ENCODE measurements at places on chromosomes 13 and 19. TPM values are rescaled to one million over a fixed set of nuclear protein-coding genes. Genes with fewer than 3 reads are reported as not detected.

The KLHL1 gene
- not detected for total RNA-seq

GRCh38 chr19:589693-590395, at the start of gene HCN2:
TSS of gene HCN2 (plus strand) at chr19:589881. CDS start at chr19:589946, 65 bp downstream.
- DNase-seq, result no peak

GRCh38 chr19:31963746-31964145, 381.7 kb upstream of the ZNF507 start:
- no peak for DNase-seq

- peak; percentile 33 for DNase-seq
Measured at GRCh38 chr13:49731766-49732165, 40.5 kb upstream of the EBPL start.

The RAVER1 gene
- 34.9 TPM for total RNA-seq

- peak; percentile 28 for DNase-seq
Measured at GRCh38 chr13:30107521-30108136, 199.7 kb downstream of the KATNAL1 start.

DNA sequence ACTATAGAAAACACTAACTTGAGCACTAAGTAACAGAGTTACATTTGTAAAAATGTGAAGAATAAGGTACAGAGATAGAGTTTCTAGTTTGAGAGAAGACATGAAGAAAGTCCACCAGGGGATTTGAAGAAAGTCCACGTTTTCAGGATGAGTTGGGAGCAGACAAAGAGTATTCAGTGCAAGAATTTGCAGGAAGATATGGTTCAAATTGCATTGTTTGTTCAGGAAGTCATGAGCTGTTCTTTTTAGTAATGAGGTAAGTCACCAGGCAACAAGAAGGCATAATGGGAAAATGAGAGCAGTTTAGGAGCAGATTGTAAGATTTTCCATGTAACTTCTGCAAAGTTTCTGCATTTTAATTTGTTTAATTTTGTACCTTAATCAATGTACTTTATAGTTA, 618.0 kb downstream of the DACH1 start:
- no peak for DNase-seq

- peak; percentile 48 for DNase-seq
Measured at GRCh38 chr13:29993716-29994488, 143.5 kb upstream of the UBL3 start.

DNA sequence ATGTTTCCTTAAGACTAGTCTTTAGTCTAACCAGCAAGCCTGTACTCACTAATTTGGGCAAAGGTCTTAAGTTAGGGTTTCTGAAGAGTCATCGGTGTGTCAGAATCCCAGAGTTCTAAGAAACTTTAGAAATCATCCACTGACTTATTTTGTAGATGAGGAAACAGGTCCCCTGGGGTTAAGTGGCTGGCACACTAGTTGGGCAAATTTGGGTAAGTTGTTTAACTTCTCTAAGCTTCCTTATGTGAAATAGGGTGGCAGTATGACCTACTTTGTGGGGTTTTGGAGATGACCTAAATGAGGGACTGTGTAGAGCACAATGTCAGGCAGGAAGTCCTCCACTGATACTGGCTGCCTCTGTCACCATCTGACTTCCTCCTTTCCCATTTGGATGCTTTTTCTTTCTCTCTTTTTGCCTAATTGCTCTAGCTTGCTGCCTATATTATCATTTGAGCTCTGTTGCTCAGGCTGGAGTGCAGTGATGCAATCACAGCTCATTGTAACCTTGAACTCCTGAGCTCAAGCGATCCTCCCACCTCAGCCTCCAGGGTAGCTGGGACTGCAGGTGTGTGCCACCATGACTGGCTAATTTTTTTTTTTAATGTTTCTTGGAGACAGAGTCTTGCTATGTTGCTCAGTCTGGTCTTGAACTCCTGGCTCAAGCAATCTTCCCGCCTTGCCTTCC, 2.3 kb downstream of the ADGRE3 start:
- no peak for DNase-seq
